ENCODE measurements at places on chromosomes 4 and X.

DNA sequence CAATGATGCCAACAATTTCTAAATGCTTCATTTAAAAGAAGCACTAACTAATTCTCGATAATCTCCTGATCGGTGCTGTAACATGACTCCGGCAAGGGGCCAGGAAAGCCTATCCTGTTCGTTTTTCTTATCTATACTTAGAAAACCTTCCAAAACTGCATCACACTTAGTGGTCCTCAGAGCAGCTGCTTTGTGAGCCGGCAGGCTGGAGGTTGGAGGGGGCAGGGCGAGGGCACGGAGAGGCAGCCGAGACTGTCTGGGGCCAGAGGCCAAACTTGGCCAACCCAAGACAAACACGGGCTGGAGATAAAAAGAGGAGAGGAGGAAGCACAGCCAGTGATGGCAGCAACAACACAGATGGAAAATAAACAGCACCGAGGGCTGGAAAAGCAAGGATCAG lies 455.7 kb downstream of the BCOR start:
- DNase-seq = no peak

GRCh38 chr4:185723631-185724260 lies 88.2 kb downstream of the SORBS2 start:
- no peak for DNase-seq

- no peak for DNase-seq
These were observed 102.0 kb downstream of the ELOVL6 start for GRCh38 chr4:110096405-110096804.

DNA sequence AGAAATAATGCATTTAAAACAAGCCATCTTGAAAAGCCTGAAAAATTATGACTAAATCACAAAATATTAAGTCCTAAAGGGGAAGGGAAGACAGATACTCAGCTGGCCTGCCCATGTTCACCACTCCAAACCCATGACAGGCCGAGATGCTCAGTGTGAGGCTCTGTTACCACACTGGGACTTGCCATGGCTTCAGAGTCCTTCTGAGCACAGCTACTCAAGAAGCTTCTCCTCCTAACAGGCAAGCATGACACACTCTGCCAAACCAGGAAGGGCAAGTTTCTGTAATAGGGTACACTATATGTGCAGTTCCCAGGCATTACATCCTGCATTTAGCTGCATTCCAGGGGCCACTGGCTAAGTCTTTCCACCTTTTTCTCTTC lies 34.0 kb upstream of the CYBB start:
- no peak for DNase-seq

GRCh38 chrX:44344687-44345086 lies 1.2 kb upstream of the EFHC2 start:
- no peak for DNase-seq

GRCh38 chr4:109462297-109462696 lies 28.7 kb downstream of the SEC24B start:
- DNase-seq = no peak

- no peak for DNase-seq
These were observed 486 bp downstream of the CLCN3 start for GRCh38 chr4:169620880-169621248.

DNA sequence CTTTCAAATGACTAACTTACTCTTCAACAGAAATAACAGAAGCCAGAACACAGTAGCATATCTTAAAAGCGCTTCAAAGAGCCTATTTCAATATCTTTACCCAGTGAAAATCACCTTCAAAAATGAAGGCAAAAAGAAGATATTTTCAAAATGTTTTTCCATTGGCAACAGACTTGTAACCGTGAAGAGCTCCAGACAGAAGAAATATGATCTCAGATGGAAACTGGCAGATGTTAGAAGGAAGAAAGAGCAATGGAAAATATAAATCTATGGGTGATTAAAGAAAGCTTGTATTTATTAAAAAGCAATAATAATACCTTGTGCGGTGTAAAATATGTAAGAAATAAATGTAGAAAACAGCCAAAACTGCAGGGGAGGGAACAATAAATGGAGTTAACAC lies 35.7 kb downstream of the PRKG2 start:
- no peak for DNase-seq

- no peak for DNase-seq
These were observed 206.0 kb downstream of the DCTD start for GRCh38 chr4:182711211-182711610.

DNA sequence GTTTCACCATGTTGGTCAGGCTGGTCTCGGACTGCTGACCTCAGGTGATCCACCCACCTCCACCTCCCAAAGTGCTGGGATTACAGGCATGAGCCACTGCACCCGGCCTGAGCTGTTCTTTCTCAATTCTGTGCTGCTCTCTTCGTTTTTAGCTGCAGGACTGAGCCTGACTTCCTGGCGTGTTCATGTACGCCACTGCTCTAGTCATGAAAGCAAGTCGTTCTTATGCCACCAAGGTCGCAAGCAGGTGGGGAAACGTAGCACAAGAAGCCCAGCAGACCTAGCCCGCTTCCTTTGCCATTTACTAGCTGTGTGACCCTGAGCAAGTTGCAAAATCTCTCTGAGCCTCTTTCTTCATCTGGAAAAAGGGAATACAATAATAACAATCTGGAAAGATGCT lies 43.4 kb downstream of the MED28 start:
- no peak for DNase-seq

- DNase-seq = no peak
These were observed 340.5 kb downstream of the GALNTL6 start for GRCh38 chr4:172153719-172154118.

GRCh38 chr4:80077639-80078038 lies 4.6 kb upstream of the ANTXR2 start:
- no peak for DNase-seq

GRCh38 chr4:78512357-78512920 lies 39.1 kb upstream of the ANXA3 start:
- no peak for DNase-seq

DNA sequence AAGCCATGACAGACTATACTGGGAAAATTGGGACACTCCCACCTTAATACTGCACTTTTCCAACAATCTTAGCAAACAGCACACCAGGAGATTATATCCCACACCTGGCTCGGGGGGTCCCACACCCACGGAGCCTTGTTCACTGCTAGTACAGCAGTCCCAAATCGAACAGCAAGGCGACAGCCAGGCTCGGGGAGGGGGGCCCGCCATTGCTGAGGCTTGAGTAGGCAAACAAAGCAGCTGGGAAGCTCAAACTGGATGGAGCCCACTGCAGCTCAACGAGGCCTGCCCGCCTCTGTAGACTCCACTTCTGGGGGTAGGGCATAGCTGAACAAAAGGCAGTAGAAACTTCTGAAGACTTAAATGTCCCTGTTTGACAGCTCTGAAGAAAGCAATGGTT lies 118.3 kb downstream of the MAGEB5 start:
- DNase-seq = no peak

DNA sequence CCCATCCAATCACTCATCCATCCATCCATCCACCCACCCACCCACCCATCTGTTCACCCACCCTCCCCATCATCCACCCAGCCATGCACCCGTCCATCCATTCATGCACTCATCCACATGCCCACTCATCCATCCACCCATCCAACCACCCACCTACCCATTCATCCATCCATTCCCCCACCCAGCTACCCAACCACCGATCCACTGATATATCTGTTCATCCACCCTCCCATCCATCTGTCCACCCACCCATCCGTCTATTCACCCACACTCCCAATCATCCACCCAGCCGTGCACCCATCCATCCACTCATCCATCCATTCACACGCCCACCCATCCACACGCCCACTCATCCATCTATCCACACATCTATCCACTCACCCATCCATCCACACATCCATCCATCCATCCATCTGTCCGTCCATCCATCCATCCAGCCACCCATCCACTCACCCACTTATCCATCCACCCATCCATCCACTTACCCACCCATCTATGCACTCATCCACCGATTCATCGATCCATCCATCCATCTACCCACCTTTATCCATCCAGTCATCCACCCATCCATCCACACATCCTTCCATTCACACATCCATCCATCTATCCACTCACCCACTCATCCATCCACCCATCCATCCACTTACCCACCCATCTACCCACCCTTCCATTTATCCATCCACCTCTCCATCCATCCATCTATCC lies 28.4 kb downstream of the ASMTL start:
- no peak for DNase-seq

- no peak for DNase-seq
These were observed 5.0 kb upstream of the SEL1L3 start for GRCh38 chr4:25867781-25868294.

DNA sequence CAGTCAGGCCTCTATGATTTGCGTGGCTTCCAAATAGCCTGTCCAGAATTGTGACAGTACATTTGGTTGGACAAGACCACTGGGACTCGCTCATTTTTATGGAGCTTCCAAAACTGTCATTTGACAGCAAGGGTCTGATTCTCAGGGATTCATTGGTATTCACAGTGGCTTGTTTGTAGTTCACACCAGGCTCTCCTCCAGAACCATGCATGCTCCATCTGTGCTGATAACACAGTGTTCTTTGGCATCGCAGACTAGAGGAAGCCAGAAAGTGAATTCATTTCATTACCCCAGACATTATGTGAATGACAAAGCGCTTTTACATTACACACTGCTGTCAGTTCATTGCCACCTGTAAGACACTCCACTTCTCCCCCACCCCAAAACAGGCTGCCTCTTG lies 208.3 kb downstream of the ARHGAP10 start:
- no peak for DNase-seq

DNA sequence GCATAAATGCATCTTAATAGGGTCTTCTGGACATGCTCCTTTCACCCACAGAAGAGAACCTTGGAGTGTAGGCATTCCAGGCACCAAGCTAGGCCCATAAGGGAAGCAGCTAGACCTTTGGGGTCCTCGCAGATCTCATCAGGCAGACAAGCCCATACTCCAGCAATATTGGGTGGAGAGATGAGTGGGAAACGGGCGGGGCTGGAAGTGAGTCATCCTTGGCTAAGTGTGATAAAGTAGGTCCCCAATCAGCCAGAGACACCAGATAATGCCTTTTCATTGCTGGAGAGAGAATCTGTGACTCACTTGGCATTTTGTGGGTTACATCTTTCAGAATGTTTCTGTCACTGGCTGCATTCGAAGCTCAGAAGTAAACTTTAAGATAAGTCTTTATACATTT lies 133.3 kb upstream of the MBNL3 start:
- DNase-seq = no peak

GRCh38 chr4:57303012-57303751 lies 193.0 kb upstream of the IGFBP7 start:
- DNase-seq = no peak

DNA sequence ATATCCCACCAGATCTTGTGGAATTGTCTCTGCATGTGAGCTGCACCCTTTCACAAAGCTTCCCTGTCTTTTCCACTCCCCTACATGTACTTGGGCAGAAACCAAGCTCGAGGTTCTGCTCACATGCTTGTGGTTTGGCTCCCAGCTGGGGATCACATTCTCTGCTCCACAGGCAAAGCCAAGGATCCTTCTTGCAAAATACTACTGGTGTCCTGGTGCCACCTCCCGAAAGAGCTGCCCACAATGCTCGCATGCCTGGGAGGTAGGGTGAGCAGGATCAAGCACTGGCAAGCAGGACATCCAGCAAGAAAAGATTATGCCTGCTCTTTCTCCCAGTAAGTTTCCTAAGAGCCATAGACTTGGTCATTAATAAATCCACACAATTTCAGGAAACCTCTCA lies 45.1 kb upstream of the PPARGC1A start:
- DNase-seq = no peak

- DNase-seq = no peak
These were observed 144.4 kb downstream of the GLUD2 start for GRCh38 chrX:121191779-121192178.

DNA sequence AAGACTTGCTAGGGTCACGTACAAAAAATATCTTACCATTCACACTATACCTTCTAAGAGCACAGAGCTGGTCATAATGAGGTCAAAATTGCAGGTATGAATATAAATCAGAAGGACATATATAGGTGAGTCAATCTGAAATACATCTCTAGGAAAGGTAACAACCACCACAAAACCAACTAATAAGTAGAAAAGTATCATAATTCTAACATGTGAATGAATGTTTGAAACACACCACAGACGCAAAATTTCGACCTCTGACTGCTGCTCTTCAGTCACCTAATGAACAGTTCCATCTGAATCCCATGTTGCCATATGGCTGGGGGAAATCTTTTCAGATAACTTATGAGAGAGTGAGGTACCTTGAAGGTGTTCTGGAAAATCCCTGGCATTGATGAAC lies 22.1 kb downstream of the STAP1 start:
- DNase-seq = no peak

GRCh38 chr4:146368209-146368608 lies 153.5 kb downstream of the SLC10A7 start:
- no peak for DNase-seq

- DNase-seq = no peak
These were observed 19.8 kb downstream of the SNX25 start for GRCh38 chr4:185229021-185229818.

DNA sequence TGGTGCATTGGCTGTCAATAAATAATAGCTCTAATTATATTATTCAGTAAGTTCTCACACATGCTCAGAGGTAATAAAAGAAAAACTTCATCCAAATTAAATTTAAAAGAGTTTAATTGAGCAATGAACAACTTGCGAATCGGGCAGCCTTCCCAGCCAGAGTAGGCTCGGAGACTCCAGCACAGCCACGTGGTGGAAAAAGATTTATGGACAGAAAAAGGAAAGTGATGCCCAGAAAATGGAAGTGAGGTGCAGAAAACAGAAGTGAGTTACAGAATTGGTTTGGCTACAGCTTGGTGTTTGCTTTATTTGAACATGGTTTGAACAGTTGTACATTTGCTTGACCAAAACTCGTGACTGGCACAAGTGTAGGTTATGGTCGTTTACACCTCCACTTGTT lies 13.6 kb upstream of the BOD1L1 start:
- no peak for DNase-seq

GRCh38 chr4:146654687-146655520 lies 16.2 kb downstream of the POU4F2 start:
- DNase-seq = no peak

GRCh38 chrX:133544115-133544514 lies 128.8 kb upstream of the GPC4 start:
- DNase-seq = no peak

DNA sequence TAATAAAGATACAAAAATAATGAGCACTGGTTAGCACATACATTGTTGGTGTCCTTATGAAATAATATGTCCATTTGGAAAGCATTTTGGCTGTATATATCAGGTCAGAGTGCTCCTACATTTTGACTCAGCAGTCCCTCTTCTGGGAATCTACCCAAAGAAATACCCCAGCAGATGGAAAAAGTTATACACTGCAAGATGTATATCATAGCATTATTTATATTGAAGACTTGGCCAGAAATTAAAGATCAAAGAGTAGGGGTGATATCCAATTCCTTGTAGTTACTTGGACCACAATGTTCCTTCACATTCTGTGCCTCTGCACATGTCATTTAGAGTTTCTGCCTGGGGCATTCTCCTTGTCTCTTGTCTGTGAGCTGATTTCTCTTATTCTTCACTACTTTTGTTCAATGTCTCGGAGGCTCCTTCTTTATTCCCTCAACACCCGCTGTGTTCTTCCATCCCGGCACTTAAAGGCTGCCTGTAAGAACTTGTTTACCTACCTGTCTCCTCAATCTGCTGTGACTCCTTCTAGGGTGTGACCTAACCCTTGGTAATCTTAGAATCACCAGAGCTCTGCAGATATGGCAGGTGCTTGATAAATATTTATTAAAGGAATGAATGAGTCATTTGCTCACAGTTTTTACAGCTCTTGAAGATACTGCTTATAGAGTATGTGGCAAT lies 3.1 kb upstream of the TSPAN5 start:
- no peak for DNase-seq
